ENCODE measurements at places on chromosomes 16 and 17.

DNA sequence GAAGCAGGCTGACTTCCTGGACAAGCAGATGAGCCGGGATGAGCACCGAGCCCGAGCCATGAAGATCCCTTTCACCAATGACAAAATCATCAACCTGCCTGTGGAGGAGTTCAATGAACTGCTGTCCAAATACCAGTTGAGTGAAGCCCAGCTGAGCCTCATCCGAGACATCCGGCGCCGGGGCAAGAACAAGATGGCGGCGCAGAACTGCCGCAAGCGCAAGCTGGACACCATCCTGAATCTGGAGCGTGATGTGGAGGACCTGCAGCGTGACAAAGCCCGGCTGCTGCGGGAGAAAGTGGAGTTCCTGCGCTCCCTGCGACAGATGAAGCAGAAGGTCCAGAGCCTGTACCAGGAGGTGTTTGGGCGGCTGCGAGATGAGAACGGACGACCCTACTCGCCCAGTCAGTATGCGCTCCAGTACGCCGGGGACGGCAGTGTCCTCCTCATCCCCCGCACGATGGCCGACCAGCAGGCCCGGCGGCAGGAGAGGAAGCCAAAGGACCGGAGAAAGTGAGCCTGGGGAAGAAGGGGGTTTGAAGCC is 11.0 kb downstream of the NFE2L1 start:
- no peak for DNase-seq

- no peak for DNase-seq
These were observed 26.3 kb downstream of the NLRP1 start for GRCh38 chr17:5557990-5558389.

- DNase-seq, result no peak
These were observed 339.9 kb downstream of the SEC14L1 start for GRCh38 chr17:77480509-77481215.

- no peak for DNase-seq
These were observed 67.5 kb downstream of the KLHDC4 start for GRCh38 chr16:87698241-87698640.

DNA sequence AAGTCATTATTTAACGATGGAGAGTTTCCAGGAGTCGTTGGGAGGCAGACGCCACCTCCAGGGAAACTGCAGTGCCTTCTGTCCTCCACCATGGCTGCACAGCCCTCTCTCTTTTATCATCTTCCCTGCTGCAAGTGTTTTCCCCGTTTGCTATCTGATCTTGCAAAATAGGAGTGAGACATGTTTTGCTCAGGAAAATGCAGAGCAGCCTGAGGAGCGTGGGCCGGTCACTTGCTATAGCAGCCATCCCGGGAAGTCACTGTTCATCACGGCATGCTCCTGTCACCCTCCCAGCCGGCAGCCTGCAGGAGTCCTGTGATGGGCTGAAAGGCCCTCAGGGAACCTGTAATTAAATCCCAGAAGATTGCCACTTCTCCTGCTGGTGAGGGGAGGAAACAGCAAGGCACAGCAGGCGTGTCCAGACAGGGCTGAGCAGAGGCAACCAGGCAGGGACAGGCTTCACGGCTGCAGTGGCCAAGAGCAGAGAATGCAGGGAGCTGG is 143.1 kb downstream of the GSG1L start:
- DNase-seq, result no peak

DNA sequence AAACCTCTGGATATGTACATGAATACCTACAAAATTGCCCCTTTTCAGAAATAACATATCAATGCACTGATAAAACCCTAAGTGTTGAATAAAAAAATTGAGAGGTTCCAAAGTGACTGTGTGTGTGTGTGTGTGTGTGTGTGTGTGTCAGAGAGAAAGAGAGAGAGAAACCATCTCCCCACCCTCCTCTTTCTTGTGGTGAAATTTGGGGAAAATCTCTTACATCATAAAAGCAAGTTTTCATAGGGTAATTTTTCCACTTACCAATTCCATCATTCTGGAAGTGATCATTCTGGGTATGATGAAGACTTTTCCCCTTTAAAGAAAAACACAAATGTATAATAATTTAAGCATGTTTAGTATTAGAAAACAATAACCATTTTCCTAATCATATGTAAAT is 79.3 kb downstream of the CACNG1 start:
- DNase-seq, result no peak

GRCh38 chr17:64309710-64310109 is 46.6 kb upstream of the TEX2 start:
- no peak for DNase-seq

All from T-helper 2 cell (primary cell).